Globus pallidus (tissue), 1 donor: ENCODE measurements at places on chromosomes 7 and 10.

DNA sequence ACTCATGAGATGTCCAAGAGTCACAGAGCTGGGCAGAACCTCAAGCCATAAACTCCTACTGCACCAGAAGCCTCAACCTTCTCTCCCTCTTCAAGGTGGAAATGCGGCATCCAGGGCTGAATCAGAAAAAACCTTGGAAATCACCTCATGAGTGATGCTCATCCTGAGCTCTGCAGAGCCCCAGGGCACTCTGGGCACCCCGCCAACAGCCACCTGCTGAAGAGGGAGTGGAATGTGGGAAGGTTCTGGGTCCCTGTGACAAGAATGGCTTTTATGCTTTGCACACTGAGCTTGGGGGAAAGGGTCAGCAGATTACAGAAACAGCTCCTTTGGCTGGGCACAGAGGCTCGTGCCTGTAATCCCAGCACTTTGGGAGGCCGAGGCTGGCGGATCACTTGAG lies 18.8 kb downstream of the NUDT1 start:
- no peak for DNase-seq

GRCh38 chr10:92384741-92385140 lies 93.8 kb downstream of the MARCHF5 start:
- DNase-seq = no peak

DNA sequence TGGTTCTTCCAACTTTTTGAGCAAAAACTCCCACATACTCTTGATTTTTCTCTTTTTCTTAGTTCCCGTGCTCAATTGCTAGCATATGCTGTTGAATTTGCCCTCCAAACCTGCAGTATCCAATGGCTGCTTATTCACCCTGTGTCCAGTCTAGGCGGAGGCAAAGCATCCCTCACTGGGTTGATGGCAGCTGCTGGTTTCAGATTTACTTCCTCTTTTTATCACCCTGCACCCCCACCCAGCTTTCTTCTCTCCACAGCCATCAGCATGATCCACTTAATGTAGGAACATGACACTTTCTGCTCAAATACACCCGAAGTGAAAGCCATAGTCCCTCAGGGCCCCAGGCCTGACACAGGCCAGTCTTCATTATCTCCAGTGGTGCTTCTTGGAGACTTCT lies 87.6 kb upstream of the ADARB2 start:
- DNase-seq = no peak

DNA sequence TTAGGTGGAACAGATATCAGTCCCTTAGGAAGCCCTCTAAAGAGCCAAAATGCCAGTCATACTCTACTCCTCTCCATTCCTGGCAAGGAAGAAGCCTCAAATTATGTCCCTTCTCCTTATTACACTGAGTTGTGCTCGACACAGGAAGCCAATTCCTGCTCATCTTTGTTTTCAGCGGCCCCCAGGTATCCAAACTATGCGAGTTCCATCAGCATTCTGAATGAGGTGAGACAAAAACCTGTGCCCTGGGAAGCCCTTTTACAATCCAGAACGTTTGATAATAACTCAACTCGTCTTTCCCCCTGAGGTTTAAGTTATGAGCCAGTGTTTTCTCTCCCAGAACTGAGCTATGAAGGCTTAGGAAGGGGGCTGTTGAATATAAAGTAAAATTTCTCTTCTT lies 580.5 kb downstream of the NXPH1 start:
- no peak for DNase-seq

GRCh38 chr10:21330628-21331020 lies 194.9 kb downstream of the SKIDA1 start:
- peak; percentile 2 for DNase-seq

GRCh38 chr10:13184730-13185514 lies 23.6 kb downstream of the MCM10 start:
- DNase-seq = no peak
